Activated T-helper 2 cell treated with anti-CD3 and anti-CD28 coated beads, Interferon-gamma antibody, Interleukin-2, Interleukin-4, amounts not matched to agents 10 μg/mL and 5 μg/mL and 100 μg/mL, durations not matched to agents 14 hours and 24 hours and 36 hours (primary cell): ENCODE measurements at places on chromosomes 5 and 9.

GRCh38 chr5:172453206-172453985 is 929 bp downstream of the SH3PXD2B start:
- DNase-seq = no peak

DNA sequence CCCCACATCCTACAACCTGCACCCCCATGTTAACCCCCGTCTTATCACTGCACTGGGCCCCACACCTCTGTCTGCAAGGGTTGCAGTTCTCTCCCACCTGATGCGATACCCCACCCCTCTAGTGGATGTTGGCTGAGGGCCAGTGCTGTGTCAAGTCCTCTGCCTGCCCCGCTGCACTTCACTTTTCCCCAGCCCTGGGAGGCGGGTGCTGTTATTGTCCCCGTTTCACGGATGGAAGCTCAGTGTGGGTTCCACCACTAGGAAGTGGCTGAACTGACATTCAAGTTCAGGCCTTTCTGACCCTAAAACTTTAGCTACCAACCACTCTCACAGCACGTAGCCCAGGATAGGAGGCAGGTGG is 3.5 kb downstream of the SNCB start:
- DNase-seq = no peak

- no peak for DNase-seq
Observed at GRCh38 chr5:106818552-106818951, 852.2 kb downstream of the EFNA5 start.

GRCh38 chr5:7565559-7565958 is 169.6 kb downstream of the ADCY2 start:
- DNase-seq = no peak

- no peak for DNase-seq
Observed at GRCh38 chr5:6493681-6494454, 45.2 kb downstream of the UBE2QL1 start.

- no peak for DNase-seq
Observed at GRCh38 chr5:139167952-139168720, 30.0 kb downstream of the SIL1 start.

DNA sequence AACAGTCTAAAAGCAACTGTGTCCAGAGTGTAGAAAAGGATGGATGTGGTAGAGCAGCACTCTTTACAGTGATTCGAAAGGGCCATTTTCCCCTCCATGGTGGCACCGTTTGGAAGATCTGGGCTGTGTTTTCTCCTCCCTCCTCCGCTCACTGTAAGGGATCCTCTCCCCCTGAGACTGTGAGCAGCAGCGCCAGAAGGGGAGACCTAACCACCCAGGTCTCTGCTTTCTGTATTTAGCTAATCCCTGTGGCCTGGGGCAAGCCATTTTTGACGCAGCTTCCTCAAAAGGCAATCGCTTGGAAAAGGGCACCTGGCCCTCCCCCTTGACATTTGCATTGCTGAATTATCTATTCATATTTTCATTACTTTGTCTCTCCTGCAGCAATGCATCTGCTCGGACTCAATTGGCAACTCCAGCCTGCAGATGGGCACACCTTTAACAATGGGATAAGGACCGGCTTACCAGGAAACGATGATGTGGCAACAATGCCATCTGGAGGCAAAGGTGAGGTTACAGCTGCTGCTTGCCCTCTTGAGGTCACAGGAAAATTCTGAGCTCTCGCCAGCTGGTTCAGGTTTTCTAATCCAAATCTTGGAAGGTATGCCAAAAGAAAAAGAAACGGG is 244.3 kb upstream of the WWC1 start:
- DNase-seq = no peak

DNA sequence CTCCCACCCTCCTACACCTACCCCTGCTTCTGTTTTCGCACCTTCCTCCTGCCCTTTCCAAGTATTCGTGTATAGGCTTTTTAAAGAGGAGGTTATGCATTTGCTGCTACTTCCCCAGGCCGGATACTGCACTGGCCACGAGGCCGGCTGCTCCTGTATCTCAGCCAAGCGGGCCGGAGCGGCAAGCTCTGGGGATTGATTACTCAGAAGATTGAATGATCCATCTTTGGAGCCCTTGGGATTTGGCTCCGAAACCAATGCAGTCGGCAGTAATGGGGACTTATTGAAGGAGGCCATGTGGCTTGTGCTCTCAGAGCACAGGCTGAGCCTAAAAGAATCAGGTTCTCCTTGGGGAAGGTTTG is 405.3 kb downstream of the TLE4 start:
- no peak for DNase-seq

DNA sequence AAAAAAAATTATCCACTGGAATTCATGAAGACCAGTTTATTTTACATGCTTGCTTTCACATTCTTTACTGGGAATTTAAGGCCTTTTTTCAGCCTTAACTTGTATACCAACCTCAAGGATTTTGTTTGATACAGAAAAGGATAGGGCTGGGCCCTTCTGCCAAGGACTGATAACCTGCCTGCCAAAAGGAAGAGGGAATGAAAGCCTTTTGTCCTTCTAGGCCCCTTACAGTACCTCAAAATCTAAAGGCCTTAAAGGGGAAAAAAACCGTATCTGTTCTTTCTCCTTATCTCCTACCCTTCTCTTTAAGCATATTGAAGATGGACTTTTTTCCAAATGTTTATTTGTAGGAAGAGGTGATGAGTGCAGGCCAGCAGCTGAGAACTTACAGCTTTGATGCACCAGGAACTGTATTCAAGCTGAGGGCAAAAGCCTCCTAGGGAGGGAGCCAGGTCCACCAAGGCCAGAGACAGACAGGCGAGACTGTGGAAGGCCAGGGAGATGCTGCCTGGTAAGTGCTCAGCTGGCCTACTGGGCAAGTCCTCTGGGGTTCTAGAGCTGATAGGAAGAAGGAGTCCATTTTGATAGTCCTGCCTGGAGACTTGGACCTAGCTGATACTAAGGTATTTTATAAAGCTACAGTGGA is 31.8 kb downstream of the FAXDC2 start:
- no peak for DNase-seq

- DNase-seq = peak; percentile 82
Observed at GRCh38 chr5:963673-964531, 44.7 kb upstream of the NKD2 start.
